ENCODE measurements at places on chromosomes 12 and 14.

- no peak for DNase-seq
Observed at GRCh38 chr14:87196436-87196835, 796.5 kb downstream of the GALC start.

GRCh38 chr12:107415834-107416233 lies 269.8 kb upstream of the PWP1 start:
- peak; percentile 64 for DNase-seq

DNA sequence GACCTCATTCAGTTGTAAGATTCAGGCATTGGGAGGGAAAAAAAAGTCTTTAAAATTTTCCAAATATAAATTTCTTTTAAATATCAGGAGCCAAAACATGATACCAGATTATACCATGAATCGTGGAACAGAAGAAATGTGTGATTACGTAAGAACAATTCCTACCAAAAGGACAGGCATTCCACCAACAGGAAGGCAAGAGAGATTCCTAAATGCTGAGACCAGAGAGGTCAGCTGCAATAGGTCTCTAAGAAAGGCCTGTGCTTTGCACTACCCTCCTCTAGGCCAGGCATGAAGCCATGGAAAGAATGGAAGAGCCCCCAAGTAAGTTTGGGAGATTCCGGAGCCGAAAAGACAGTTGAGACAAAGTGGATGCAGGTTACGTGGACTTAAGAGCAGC lies 83.7 kb downstream of the PTGER2 start:
- no peak for DNase-seq

DNA sequence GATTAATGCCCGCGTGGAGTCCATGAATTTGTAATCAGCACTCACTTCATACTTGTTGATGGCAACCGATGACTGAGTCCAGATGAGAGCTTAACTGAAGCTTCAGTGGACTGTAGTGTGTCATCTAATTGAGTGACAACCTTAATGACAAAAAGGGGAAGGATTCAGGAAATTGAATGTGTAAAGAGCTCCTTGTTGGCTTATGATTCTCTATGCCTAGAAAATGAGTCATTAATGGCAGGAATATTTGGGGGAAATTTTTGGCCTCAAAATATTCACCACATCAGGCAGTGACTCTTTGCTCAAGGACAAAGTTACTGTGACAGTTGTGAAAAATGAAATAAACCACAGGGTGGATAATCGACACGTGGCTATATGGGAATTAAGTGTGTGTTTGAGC lies 55.3 kb upstream of the STON2 start:
- no peak for DNase-seq

DNA sequence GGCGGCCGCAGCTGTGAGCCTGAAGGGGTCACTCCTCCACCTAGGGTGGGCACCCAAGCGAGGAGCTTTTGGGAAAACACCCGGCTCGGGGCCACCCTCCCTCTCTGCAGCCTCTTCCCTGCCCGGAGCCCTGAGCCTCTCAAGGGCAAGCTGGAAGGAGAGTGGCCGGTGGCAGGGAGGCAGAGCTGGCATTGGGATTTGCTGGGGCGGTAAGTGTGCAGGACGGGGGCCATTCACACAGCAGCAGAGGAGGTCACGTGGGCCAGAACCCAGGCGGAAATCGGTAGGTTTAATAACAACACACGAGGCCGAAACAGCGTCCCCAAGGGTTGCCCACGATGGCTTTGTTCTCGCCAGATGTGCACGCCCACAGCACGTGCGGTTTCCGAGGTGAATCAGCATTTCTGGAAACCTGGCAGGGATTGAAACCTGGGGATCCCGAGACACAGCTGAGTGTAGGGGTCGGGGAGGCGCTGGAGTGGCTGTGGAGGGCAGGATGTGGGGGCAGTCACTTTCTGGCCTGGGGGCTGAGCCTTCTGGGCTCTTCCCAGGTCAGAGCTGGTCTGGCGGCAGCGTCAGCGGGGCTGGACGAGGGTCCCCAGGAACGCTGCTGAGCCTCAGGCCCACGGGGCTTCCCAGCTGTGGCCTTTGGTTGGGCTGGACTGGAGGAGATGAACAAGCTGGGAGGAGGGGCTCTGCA lies 23.5 kb downstream of the NOC4L start:
- no peak for DNase-seq

GRCh38 chr12:130976171-130976720 lies 22.5 kb downstream of the ADGRD1 start:
- no peak for DNase-seq

DNA sequence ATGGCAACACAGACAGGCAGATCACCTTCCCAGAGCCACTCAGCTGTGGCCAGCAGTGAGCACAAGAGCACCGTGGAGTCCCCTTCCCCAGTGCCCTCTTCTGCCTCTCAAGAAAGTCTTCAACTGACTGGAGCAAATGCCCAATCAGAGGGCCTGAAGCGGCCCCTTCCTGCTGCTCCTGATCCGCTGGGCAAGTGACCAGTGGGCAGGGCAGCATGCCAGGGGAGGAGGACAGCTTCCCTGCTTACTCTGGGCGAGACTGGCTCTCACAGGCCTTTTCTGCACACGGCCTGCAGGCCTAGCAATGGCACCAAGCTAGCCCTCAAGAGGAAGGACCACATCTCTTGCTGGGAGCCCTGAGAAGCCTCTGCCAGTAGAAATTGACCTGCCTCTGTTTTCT lies 890 bp downstream of the KRT71 start:
- no peak for DNase-seq

DNA sequence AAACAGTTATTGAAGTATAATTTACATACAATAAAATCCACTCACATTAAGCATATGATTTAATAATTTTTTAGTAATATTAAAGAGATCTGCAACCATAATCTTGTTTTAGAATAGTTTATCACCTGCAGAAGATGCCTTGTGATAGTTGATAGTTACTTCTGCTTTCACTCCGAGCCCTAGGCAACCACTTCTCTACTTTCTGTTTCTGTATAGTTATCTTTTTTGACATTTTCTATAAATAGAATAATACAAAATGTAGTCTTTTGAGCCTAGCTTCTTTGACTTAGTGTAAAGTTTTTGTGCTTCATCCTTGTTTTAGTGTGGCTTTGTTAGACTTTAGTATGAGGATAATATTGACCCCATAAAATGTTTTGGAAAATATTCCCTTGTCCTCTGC lies 111.0 kb downstream of the MNAT1 start:
- DNase-seq = no peak

- no peak for DNase-seq
Observed at GRCh38 chr14:69424149-69424923, 25.8 kb downstream of the SLC39A9 start.

DNA sequence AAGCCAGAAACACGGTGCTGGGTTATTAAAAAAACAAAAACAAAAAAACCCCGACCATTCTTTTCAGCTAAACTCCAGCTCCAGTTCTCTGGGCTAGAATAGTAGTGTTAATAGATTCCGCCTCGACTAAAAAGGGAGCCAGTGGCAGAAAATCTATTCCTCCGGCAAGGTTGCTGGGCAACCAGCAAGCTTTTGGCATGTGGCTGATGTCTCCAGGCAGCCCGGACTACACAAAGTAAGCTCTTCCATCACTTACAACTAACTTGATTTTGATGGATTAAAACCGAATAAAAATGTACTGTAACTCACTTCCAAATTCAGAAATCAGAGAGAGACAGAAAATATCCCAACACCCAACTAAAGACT lies 126.4 kb upstream of the FOXN3 start:
- no peak for DNase-seq

- DNase-seq = no peak
Observed at GRCh38 chr12:132556801-132557200, 53.6 kb downstream of the LRCOL1 start.

DNA sequence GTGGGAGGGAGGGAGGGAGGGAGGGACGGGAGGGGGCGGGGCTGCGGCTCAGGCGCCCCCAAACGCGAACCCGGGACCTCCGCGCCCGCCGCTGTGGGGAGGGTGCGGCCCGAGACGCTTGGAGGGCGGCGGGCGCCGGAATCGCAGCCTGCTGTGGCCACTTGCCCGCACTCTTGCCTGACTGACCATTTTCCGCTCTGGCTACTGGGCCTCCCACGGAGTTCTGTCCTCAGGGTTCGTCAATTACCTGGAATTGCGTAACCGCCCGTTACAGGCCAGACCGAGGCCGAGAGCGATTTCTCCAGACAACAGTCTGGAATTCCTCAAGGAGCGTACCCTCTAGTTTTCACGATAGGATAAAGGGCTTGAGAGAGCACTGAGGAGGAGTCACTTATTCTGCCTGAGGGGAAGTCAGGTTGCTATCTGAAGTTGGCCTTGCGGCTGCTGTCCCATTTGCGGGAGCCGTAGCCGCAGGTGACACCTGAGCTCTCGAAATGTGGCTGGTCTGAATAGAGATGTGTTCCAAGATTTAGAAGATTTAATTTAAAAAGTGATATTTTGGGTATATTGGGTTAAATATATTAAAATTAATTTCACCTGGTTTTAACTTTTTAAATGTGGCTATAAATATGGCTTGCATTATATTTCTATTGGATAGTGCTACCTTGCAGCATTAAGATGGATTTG lies 446 bp upstream of the ZNF641 start:
- peak; percentile 18 for DNase-seq

GRCh38 chr12:56160193-56160763 lies 2.1 kb downstream of the MYL6 start:
- no peak for DNase-seq

GRCh38 chr14:104309657-104310369 lies 171.4 kb downstream of the KIF26A start:
- DNase-seq = no peak

DNA sequence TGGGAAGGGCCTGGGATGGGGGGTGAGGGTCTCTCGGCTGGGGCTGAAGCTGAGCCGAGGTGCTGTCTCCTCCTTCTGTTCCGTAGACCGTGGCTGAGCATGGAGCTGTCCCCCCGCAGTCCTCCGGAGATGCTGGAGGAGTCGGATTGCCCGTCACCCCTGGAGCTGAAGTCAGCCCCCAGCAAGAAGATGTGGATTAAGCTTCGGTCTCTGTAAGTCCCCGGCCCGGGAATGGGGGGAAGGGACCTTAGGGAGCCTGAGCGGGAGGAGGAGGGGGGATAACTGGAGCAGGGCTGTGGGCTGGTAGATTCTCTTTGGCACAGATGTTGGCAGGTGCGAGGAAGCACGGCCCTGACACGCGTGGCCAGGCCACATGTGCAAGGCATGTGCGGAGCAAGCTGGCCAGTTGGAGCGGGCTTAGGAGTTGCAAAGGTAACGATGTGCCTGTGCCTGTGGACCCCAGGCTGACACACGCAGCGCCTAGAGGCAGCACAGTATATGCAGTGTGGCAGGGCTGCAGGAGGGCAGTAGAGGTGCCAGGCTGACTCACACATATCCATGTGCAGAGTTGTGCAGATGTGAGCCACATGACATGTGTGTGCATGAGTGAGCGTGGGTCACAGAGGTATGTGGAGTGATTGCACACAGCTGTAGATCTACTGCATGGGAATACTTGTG lies 512 bp downstream of the PDE1B start:
- DNase-seq = peak; percentile 90

GRCh38 chr12:127133675-127134335 lies 1133.2 kb upstream of the TMEM132C start:
- DNase-seq = peak; percentile 62

DNA sequence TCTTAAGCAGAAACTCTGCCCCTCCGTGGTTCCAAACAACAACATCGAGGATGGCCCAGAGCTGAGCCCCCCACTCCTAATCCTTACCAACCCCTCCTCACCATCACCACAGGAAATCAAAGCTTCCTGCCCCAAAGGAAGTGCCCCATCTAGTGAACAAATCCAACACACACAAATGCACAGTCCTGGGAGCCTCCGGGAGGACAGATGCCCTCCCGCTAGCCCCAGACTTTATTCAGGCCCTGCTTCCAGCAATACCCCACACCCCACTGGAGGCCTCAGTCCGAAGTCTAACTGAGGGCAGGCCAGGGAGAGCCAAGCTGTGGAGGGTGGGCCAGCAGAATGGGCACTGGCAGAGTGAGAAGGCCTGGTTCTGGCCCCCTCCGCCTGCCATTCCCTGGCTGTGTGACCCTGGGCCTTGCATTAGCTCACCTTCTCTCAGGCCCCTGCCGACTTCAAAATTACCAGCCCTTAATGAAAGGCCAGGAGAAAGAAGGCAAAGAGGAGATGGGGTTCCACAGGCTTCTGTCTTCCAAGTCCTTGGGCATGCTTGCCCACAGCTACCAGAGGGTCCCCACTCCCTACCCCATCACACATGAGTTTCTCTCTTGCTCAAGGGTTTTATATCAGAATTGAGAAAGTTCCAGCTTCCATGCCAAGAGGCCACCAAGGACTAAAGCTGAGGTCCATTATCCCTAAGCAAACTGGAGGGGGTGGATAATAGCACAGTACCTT lies 2.3 kb downstream of the HDAC7 start:
- DNase-seq = no peak

DNA sequence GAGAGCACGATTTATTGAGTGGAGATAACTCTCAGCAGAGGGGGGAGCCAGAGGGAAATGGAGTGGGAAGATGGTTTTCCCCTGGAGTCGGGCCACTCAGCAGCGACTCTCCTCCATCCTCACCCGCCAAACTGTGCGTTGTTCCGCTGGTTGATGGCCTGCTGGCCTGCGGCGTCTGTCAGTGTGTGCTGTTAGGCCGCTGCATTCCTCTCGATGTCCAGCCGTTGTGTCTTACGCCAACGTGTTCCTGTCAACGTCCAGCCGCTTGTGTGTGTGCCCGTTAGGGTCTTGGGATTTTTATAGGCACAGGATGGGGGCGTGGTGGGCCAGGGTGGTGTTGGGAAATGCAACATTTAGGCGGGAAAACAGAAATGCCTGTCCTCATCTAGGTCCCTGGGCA lies 69.2 kb downstream of the PTPRQ start:
- no peak for DNase-seq

- DNase-seq = no peak
Observed at GRCh38 chr14:90564496-90564895, 167.7 kb downstream of the CALM1 start.

- no peak for DNase-seq
Observed at GRCh38 chr14:52325630-52326029, 11.5 kb downstream of the PTGER2 start.

DNA sequence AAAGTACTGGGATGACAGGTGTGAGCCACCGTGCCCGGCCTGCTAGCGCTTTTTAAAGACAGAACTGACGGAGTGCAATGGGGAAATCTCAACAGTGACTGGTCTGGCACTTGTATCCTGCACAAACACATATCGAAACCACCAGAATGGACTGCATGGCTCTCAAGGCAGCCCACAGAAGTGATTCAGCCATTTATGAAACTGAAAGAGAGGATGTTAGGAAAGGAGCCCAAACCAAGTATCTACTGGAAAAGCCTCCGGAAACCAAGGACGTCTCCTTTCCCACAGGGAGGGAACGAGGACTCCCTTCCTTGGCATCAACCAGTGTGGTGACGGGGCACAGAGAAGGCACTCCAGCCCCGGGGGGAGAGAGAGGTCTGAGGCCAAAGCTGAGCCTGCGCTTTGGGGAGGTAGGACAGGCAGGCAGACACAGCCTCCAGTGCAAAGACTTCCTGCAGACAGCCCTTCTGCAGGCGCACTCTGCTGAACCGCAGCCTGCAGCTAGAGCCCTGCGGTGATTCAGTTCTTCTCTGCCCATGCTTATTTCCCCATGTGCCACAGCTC lies 16.5 kb downstream of the SLC15A4 start:
- no peak for DNase-seq

DNA sequence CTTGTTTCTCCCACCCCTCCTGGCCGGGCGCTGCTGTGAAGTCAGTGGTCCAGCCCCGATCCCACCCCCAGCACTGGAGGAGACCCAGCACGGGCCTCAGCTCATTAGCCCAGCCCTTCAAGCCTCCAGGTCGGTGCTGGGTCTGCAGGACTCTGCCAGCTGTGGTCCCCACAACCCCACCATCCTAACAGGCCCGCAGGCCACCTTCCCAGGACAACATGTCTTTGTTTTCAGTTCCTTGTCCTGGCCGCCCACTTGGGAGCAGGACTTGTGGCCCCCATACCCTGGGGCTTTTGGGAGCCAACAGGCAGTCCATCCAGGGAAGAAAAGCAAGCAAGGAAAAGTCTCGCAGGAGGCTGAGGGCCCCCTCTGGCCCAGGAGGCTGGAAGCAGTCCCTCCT lies 60.0 kb downstream of the HRK start:
- DNase-seq = no peak
